Activated naive CD8-positive, alpha-beta T cell treated with anti-CD3 and anti-CD28 coated beads, Interleukin-2, amount 10 ng/mL, durations not matched to agents 7 days and 5 days (primary cell): ENCODE measurements at places on chromosomes 6 and 20. TPM values are rescaled to one million over a fixed set of nuclear protein-coding genes. Genes with fewer than 3 reads are reported as not detected.
A peak's percentile ranks its signal among the peaks of the same experiment; 100 is the strongest.

DNA sequence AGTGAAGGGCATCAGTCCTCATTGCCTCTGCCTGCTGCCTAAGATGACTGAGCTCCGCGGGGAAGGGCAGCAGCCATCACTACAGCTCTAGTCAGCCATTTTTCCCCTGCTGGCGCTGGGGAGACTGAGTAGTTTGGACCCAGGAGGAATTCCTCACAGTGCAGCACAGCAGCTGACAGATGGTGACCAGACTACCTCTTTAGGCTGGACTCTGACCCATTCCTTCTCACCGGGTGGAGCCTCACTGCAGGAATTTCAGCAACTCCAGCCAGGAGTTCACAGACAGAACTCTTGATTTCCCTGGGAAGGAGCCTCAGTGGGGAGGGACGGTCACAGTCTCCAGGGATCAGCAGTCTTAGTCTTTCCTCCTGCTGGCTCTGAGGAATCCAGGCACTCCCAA is 492.0 kb upstream of the MMS22L start:
- no peak for DNase-seq

Gene PRPH2
- 0.08 TPM for total RNA-seq

DNA sequence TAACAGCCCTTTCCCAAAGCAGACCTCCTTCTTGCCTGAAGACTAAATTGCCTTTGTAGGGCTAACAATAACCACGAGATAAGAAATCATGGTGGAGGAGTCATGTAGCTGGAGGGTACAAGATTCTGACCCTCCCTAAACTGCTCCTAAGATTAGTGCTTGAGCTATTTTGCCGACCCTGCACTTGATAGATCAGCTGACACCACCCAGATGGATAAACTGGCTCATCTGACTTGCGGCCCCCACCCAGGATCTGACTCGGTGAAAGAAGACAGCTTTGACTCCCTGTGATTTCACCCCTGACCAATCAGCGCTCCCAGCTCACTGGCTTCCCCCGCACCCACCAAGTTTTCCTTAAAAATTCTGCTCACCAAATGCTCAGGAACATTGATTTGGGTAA is 57.6 kb upstream of the UNC93A start:
- no peak for DNase-seq

DNA sequence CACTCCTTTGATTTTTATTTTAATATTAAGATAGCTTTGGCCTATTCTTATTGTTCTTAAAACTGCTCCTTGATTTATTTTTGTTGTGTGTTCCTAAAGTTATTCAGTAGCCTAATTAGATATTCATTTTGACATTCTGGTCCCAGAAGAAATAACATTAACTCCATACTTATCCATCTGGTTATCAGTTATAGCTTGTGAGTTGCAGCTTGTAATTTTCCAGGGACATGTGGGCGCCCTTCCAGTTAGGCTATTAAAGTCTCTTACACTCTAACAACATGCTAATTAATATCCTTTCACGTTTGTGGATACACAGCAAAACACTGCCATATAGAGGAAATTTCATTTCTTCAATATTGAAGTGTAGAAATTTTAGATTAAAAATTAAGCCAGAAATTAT is 987.5 kb downstream of the HACE1 start:
- no peak for DNase-seq

Gene SIRPB1
- 6.5 TPM for total RNA-seq

Gene CRIP3
- 0.47 TPM for total RNA-seq

Gene SYCP2
- total RNA-seq: 15.0 TPM

- DNase-seq: no peak
Observed at GRCh38 chr6:101393829-101394251, 332 bp downstream of the GRIK2 start.

Gene CPXM1
- total RNA-seq: 0.25 TPM

DNA sequence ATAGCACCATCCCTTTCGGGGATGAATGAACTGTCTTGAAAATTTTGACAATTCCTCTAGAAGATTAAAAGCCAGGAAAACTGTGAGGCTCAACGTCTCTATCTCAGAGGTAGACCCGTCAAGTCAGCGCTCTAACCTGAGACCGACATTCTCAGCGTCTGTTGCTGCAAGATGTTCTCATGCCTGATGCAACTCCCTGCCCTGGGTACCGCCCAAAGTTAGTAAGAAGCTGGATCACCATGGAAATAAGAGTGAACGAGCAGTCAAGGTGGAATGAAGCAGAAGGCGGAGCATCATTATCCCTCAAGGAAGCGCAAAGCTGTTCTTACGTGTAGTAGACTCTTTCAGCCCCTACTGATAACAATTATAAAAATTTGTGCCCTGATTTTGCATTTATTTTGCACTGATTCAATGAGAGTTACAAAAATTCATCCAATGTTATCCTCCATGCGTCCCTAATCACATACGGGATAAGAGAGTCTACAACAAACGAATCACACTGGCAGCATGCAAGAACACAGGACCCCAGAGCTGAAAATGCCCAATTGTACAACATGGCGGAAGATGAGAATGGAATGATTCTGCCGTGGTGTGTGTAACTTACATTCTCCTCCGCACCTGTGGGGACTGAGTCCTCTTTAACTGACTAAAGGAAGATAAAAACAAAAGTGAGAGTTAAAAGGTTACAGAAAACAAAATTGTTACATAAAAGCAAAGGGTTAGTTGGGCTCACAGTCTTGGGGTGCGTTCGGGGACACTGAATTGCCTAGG is 95.4 kb downstream of the BCAS1 start:
- no peak for DNase-seq

DNA sequence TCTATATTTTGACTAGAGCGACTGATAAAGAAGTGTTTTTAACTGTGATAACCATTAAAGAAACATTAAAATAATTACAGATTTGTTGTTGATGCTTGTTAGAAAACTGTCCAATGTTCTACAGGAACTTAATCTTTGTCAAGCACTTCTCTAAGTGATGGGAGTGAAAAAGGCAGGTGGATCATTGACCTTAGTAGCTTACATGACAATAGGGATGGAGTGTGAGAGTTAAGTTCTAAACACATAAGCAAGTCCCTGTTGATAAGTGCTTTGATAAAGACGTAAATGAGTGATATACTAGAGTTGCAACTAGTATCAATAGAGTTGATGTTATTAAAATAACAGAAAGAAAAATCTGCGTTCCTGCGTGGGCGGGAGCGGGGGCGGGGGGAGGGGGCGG is 931.5 kb upstream of the EPHA7 start:
- no peak for DNase-seq

Gene BMP5
- total RNA-seq: not detected

Gene TGM3
- not detected for total RNA-seq

GRCh38 chr6:166223079-166223478 is 55.4 kb upstream of the TBXT start:
- DNase-seq: no peak

- no peak for DNase-seq
Observed at GRCh38 chr6:113588646-113589045, 268.5 kb upstream of the MARCKS start.

Gene UBD
- not detected for total RNA-seq

DNA sequence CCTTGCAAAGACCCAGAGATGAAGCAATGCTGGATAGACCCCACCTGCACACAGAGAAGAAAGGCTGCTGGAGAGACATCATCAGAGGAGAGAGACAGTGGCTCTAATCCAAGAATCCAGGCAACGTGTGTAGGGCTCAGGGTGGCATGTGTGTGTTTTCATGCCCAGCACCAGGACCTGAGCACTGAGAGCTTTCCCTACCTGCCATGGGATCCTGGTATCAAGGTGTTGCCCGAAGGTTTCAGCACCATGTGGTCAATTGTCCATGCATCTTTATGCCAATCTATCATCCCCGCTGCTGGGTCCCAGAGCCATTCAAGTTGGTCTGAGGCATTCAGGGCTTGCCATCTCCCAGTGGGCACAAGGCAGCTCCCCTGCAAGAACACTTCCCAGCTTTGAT is 7.5 kb upstream of the CD93 start:
- DNase-seq: no peak

DNA sequence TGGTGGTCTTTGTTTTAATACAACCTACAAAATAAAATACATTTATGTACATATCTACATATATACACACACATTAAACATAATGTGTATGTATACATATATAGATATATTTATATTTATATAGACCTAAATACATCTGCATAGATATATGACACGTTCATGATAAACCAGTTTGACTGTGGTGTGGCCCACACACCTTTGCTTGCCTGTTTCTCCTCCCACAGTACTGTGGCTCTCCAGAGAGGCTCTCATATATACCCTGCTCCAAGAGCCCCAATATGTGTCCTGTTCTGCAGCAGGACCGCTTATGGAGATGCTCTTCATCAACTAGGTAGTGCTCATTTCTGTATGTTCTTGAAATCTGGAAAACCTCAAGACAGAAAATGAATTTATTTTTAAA is 207.0 kb downstream of the KCNQ5 start:
- no peak for DNase-seq

DNA sequence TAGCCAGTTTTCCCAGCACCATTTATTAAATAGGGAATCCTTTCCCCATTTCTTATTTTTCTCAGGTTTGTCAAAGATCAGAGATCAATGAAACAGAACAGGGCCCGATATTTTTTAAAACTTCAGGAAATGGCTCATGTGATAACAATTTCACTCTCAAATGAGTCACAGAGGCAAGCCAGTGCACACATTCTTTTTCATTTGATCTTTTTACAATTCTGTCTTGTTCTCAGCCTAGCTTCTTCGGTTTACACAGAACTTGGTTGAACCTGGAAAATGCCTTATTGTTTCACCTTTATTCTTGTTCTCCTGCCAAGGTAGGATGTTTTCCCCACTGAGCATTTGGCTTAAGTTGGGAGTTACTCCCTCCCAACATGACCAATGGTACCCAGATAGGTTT is 258.9 kb downstream of the COL12A1 start:
- no peak for DNase-seq

- no peak for DNase-seq
Observed at GRCh38 chr20:61808447-61808846, 257.2 kb downstream of the TAF4 start.

Gene ADGRG6
- 0.91 TPM for total RNA-seq

- DNase-seq: peak; percentile 37
Observed at GRCh38 chr6:151325075-151326050, 66.0 kb downstream of the ZBTB2 start.

Gene CTCFL
- not detected for total RNA-seq

Gene FLRT3
- not detected for total RNA-seq

Gene RFX6
- not detected for total RNA-seq

DNA sequence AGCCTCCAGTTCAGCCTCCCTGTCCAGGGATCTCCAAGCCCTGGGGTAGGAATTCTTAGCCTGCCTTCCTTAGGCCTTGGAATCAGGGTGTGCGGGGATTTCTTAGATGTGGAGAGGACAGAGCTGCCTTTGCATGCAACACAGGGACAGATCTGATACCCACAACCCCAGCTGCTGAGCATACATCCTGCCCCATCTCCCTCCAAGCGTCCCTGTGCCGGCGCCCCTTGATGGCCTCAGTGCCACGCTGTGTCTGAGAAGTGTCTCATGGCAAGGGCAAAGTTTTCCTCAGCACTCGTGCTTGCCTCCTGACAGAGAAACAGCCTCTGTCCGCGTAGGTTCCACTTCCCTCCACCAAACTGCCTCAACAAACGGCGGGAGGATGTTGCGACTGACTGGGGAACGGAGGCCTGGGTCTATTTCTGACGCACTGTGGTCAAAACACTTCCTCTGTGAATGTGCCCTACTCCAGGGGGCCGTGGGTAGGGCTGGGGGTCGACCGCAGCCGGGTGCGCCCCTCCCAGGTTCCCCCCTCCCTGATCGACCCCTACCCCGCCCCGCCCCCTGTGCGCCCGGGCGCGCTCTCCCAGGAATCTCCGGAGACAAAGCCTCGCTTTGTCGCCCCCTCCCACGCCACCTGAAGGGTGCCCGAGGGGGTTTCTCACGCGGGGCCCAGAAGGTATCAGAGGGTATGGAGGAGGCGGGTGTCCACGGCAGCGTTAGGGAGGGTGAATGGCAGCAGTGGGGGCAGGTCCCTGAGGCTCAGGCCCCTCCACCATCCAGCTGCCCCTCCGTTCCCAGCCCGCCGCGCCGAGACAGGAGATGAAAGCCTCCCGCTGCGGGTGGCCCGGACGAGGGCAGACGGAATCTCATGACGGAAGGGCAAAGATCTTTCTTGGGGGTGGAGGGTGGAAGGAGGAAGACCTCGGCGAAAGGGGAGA is 806 bp downstream of the MICAL1 start:
- DNase-seq: peak; percentile 75
